H7 (cell line): ENCODE measurements at places on chromosomes 7 and 10.

GRCh38 chr10:938941-939678 is 7.6 kb upstream of the LARP4B start:
- no peak for DNase-seq

GRCh38 chr7:100887516-100888290 is 1.8 kb downstream of the UFSP1 start:
- DNase-seq = peak; percentile 60

DNA sequence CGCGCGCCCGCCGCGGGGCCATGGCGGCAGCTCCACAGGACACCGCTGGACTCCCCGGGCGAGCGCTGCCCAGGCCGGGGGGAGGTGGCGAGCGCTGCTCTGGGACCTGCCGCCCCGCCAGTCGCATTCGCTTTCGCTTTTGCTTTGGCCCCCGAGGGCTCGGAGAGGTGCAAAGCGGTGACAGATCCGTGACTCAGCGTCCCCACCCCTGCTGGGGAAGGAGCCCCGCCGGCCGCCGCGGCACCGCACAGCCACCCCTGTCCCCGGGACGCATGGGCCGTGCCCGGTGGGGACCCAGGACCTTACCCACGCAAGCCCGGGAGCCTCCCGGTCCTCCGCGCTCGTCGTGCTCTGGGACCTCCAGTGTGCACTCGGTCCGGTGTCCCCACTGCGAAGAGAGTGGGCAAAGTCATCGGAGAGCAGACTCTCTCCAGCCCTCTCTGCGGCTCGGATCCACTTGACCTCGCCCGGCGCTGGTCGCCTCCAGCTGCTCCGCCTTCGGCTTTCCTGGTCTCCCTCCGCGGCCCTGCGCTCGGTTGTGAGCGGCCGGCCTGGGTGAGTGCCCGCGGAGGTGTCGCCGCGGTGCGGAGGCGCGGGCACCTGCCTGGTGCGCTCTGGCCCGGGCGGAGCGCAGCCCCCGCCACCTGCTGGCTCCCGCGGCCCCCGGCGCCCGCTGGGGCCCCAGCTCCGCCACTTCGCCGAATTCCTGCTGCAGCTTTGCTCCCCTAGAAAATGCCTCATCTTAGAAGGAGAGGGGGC is at the start of gene IL15RA:
TSS of gene IL15RA (minus strand) at position 73 of the 759 bp plus-strand sequence. CDS start at position 22, 51 bp downstream.
- DNase-seq = peak; percentile 87

GRCh38 chr7:147170341-147171012 is 1053.9 kb downstream of the CNTNAP2 start:
- DNase-seq = no peak

DNA sequence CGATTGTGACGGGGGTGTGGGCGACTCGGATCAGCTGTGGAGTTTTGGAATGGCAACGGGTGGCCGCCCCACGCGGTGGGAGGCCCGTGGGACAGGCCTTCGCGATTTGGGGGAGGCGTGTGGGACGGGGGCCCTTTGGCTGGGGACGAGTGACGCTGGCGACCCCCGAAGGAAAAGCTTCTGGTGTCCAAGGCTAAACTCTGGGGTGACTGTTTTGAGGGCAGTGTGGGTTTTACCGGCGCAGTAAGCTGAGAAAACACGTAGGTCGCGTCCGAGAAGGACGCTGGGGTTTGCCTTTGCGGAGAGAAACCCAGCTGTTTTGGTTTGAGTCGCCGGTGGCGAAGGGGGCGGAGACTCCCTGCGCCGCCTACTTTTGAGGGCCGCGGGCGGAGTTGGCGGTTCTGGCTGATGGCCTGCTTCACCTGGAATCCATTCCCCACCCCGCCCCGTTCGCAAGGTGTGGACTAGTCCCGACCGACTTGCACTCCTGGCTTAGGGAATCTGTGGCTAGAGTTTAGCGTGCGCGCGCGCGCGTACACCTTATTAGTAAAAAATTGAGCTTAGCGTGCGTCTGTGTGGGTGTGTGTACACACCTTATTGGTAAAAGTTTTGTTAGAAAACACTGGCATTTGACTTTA is 606 bp downstream of the TAX1BP1 start:
- DNase-seq = peak; percentile 87

GRCh38 chr10:130466271-130466997 is 330.2 kb downstream of the GLRX3 start:
- no peak for DNase-seq

GRCh38 chr7:66731986-66732385 is 8.5 kb upstream of the RABGEF1 start:
- DNase-seq = peak; percentile 38

- DNase-seq = peak; percentile 14
These were observed 5.7 kb downstream of the CUBN start for GRCh38 chr10:17123961-17124360.
